ENCODE measurements at places on chromosomes 6 and 20.

DNA sequence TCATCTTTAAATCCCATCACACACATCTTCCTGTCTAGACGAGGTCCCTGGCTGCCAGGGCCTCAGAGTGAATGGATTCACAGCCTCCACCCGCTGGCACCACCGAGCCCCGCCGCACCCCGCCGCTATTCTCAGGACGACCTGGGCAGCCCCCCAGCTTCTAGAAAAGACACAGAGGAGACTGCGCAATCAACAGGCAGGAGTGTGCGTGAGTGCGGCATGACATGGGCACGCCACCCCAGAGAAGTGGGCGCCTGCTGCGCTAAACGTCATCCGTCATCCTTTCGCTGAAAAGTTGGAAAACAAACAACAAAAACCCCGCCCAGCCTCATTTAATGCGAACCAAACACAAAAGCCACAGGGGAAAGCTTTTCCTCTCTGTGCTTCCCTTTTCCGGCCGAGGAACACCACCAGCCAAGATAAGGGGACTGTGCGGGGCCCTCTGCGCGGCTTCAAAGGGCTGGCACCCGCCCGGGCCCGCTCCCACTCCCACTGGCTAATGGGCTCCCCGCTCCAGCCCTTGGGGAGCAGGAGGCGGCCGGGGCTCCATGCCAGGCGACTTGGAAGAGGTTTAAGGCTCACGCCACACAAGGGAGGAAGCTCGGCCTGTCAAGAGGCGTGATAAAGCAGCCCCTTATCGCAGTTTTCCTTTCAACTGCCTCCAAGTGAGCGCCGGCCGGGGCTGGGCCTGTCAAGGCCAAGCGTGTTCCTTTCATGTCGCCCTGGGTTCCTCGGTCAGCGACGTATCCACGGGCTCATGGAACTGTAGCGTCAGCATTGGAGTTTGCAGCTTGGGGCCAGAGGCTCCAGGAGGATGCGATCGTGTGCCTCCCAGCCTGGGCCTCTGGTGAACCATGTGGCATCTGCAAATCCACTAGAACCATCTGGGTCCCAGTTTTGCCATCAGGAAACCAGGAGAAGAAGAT is 50.1 kb downstream of the NFATC2 start:
- DNase-seq = peak; percentile 50

GRCh38 chr20:35601990-35602389 is 13.6 kb upstream of the SPAG4 start:
- DNase-seq = no peak

GRCh38 chr20:44945261-44945660 is 14.9 kb downstream of the TOMM34 start:
- DNase-seq = no peak

GRCh38 chr6:114997813-114998292 is 655.0 kb upstream of the HS3ST5 start:
- DNase-seq = no peak

DNA sequence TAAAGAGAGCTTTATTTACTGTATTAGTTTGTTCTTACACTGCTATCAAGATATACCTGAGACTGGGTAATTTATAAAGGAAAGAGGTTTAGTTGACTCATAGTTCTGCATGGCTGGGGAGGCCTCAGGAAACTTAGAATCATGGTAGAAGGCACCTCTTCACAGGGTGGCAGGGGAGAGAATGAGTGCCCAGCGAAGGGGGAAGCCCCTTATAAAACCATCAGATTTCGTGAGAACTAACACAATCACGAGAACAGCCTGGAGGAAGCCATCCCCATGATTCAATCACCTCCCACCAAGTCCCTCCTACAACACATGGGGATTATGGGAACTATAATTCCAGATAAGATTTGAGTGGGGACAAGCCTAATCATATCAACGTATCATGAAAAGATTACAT is 27.2 kb downstream of the ARID1B start:
- no peak for DNase-seq

- no peak for DNase-seq
Measured at GRCh38 chr6:158376631-158377081, 64.4 kb downstream of the TULP4 start.

- DNase-seq = peak; percentile 90
Measured at GRCh38 chr6:3990692-3991491, 88.0 kb downstream of the FAM217A start.

GRCh38 chr20:50014570-50015562 is 32.1 kb downstream of the SNAI1 start:
- DNase-seq = peak; percentile 34

DNA sequence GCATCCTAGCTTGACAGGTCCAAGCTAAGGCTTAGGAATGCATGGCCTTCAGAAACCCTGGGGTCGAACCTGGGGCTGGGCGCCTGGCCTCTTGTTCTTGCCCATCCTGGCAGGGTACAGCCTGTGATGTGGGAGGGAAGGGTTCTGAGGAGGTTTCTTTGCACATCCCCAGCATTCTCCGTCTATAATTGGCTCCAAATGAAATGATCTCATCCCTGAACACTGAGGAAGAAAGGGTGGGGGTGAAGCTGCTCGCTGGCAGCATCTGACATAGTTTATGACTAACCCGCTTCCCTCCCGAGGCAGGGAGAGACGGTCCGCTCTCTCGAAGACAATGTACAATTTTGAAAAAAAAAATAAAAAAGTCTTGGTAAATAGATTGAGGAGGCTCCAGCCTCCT is 67.1 kb upstream of the ZNFX1 start:
- peak; percentile 59 for DNase-seq

GRCh38 chr6:87054143-87054833 is 40.6 kb downstream of the CGA start:
- no peak for DNase-seq

- DNase-seq = no peak
Measured at GRCh38 chr6:17741507-17741906, 34.8 kb upstream of the NUP153 start.

GRCh38 chr6:143023695-143024094 is 37.0 kb upstream of the AIG1 start:
- no peak for DNase-seq

- DNase-seq = no peak
Measured at GRCh38 chr6:123580331-123580730, 56.4 kb downstream of the TRDN start.
